ENCODE measurements at places on chromosomes 3 and 15.
A peak's percentile ranks its signal among the peaks of the same experiment; 100 is the strongest.

DNA sequence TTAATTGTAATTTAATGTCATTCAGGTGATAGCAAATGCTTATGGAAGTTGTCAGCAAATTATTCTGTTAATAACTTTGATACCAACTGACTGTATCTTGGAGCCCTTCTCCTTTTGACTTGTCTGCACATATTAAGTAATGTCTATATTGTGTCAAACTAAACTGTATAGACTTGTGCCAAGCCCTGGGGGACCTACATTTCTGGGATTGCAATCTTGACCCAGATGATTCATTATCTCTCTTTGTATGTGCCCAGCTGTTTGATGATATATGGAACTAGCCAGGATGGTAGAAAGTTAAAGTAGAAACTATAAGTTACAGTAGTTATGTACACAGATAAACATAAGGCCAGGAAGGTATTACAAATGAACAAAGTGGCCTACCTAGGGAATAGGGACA lies 402.8 kb upstream of the RARB start:
- DNase-seq, result no peak

DNA sequence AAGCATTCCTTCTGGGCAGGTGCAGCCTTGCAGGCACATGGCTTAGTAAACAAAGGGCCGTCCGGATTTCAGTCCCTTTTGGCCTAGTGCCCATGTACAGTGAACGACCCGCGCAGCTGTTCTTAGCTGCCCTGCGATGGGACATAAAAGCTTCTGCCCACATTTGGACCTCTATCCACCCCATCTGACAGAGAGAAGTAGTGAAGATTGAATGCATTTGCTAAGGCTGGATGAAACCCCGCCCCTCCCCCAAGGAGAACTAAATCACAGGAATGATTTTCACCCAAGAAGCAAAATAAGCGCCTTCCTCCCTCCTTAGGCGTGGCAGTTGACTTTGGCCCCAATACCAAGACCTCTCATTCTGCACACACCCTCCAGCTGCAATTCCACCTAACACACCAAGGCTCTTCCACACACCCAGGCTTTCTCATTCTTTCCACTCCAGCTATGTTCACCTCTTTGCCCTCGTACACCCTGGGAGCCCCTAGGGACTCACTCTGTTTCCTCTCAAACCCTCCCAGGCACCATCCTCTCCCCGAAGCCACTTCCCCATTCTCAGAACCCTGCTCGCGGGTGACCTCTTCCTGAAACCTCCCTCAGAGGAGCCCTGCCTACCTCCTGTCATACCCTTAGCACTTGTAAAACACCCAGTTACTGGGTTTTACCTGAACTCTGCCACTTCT lies 14.1 kb upstream of the HRH1 start:
- no peak for DNase-seq

DNA sequence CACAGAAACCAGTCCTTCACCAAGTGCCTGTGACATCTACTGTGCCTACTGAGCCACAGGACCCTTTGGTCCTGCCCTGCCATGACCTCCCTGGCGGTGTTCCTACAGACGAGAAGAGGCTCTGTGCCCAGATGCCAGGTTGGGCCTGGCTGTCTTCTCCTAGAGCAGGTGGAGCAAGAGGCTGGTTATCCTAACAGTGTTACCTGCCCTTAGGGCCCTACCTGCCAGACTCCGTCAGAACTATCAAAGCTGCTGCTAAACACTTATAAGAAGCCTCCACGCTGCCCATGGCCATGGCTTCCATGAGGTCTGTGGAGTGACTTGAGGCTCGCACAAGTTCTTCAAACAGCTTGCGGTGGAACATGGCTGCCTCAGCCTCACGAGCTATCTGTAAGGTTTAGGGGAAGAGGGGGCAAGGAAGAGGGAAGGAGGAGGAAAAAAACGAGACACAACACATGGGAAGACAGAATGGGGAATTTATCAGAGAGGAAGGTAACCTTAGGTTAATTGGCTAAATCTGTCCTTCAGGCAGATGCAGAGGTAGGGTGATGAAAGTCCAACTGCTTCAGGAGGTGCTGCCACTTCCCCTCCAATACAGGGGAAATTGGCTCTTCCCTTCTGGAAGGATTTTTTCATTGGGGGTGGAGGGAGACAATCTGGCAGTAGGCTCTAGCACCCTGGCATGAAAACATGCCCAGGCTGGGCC lies 5.4 kb upstream of the GRAMD2A start:
- no peak for DNase-seq

- DNase-seq, result no peak
Observed at GRCh38 chr3:2133146-2133545, 34.5 kb downstream of the CNTN4 start.

- no peak for DNase-seq
Observed at GRCh38 chr3:127827808-127828207, 5.5 kb upstream of the MGLL start.

DNA sequence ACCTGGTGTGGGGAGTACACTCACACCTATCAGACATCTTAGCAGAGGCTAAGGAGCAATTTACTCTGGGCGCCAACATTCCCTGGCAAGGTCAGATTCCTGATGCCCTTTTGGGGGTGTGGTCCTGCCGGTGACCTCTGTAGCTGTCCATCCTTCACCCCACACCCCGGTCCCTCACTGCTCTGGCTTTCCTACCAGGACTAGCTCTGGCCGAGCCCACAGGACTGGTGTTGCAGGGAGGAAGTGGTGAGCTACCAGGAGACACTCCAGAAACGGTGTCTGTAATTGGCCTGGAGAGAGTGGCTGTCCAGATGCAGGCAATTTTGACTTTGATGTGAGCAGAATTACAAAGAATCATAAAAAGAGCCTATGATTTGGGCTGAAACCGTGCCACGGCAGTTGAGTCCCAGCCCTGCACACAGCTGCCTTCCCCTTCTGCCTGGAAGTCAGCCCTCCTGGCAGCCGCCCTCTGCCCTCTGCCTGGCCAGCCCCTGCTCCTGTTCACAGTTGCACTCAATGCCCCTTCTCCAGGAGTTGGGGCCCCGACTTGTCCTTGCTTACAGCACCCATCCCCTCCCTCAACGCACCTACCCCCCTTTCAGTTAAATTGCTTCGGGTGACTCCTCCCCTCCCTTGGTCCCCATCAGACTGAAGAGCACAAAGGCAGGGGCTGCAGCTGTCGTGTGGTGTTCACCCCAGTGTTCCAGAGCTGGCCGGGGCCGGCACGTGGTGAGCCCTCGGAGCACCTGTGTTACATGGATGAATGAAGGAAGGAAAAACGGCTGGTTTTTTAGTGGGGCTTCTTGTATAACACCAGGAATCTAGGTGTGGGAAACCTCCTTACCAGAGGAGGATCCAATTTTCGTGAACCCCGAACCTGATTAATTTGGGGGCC lies 80.2 kb upstream of the TPM1 start:
- DNase-seq, result no peak

- DNase-seq, result no peak
Observed at GRCh38 chr3:19937459-19938294, 3.7 kb upstream of the EFHB start.

GRCh38 chr3:189236352-189236751 lies 64.6 kb downstream of the TPRG1 start:
- no peak for DNase-seq

DNA sequence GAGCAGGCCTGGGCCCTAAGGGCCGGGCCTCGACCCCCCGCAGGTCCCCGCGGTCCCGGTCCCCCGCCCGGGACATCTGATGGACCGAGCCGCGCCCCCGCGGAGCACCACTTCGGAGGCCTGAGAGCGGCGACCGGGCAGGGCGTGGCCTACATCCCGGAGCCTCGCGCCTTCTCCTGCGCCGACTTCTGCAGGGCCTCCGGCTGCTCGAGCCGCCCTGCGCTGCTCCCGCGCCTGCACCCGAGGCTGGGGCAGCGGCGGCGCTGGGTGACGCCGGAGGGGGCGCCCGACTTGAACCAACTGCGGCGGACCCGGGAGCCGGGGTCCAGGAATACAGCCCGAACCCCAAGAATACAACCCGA lies 14.9 kb upstream of the GP9 start:
- DNase-seq, result peak; percentile 22

DNA sequence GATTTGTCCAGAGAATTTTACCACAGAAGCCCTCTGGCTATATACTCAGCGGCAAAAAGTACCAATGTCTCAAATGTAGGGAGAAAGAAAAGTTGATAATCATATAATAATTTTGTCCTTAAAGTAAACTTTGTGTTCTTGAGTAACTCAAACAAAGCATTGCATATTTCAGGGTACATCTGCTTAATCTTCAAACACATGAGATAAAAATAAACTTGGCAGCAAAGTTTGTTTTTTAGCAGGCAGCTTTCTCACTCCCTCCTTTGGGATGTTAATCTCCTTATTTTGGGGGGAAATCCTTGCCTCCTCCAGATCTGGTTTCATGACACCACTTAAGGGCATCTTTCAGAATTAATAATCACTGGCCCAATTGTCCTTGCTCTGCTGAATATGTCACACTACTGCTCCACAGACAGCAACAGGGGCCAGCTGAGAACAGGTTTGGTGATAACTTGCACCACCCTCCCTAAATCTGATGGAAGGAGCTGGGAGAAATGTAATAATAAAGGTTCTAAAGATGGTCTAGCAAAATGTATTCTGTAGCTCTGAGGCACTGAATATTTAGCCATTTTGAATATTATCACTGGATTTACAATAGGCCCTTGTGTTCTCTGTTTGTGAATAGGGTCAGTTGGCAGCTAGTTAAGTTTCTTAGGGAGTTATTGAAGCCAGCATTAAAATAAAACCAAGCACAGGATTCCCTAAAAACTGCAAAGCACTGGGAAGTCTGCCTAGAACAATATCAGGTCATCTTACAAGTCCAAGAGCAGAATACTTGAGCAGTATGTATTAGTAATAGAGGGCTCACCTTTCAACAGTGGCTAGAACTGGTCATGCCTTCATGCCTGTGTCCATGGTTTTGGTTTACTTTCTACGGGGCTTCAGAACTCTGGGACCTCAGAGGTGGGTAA lies 79.2 kb downstream of the EFL1 start:
- DNase-seq, result no peak

DNA sequence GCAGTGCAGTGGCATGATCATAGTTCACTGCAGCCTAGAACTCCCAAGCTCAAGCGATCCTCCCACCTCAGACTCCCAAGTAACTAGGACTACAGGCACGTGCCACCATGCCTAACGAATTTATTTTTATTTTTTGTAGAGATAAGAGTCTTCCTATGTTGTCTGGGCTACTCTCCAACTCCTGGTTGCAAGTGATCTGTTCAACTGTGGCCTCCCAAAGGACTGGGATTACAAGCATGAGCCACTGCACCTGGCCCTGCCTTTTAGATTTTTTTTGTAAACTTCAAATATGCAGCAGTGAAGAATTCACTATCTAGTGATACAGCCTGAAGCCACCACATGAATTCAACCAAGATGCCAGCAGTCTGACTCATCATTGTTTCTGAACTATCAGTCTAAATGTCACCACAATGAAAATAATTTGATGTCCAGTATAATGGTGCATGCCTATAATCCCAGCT lies 32.7 kb downstream of the UBXN7 start:
- DNase-seq, result no peak

GRCh38 chr3:48991851-48992545 lies 2.0 kb downstream of the P4HTM start:
- DNase-seq, result no peak

DNA sequence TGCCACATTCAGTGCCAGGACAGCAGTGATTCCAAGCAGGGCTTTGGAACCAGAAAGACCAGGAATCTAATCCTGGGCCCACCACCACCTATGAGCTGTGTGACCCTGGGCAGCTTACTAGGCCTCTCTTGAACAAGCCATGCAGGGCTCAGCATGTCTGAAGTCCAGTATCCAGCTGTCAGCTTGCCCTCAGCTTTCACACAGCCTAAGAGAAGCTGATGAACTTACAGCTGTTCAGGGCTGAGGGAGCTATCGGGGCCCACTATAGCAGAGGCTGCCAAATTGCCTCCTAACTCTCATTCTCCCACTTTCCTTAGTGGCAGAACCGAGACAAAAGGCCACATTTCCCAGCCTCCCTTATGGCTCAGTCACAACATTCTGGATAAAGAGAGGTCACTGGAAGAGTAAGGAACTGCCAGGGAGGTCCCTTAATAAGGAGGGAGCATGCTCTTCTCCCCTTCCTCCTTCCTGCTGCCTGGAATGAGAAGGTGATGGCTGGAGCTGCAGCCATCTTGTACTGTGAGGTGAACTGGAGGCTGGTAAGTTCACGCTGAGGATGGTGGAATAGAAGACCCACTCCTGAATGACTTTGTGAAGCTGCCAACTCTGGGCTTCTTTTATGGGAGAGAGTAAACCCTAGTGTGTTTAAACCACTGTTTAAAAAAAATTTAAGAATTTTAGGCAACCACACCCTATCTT lies 34.5 kb downstream of the FEM1B start:
- DNase-seq, result no peak

DNA sequence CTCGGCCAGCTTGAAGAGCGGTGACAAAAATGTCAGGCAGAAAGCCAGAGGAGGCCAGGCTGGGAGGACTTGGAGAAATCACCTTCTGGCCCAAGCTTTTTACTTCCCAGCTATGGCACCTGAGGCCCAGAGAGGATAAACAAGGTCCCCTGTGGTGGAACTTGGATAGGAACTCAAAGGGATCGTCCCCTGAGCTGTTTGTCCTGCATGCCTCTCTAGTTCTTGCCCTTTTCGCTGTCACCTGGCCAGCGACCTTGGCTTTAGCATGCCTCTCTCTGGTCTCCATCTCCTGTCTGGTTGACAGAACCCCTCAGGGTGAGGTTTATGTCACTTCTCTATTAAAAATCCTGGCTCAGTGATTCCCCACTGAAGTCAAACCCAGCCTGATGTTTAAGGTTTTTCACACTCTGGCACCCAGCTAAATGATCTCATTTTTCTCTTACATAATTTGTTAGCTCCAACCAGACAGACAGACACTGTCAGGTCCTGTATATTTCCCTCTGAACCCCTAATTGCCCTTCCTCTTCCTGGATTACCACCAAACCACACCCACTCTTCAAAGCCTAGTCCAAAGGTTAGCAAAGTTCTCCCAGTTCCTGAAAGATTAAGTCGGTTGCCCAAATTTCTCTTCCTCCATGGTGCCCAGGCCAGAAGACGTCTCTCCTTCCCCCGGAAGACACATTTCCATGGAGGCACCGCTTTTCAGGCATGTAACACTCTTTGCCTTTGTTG lies 169.1 kb downstream of the FAM43A start:
- no peak for DNase-seq

GRCh38 chr3:12978682-12979081 lies 94.5 kb downstream of the IQSEC1 start:
- no peak for DNase-seq

- DNase-seq, result no peak
Observed at GRCh38 chr3:132981719-132982118, 56.5 kb upstream of the TMEM108 start.

- no peak for DNase-seq
Observed at GRCh38 chr3:103499132-103499900, 1064.5 kb downstream of the ZPLD1 start.
